ENCODE measurements at places on chromosomes 2 and 18.

DNA sequence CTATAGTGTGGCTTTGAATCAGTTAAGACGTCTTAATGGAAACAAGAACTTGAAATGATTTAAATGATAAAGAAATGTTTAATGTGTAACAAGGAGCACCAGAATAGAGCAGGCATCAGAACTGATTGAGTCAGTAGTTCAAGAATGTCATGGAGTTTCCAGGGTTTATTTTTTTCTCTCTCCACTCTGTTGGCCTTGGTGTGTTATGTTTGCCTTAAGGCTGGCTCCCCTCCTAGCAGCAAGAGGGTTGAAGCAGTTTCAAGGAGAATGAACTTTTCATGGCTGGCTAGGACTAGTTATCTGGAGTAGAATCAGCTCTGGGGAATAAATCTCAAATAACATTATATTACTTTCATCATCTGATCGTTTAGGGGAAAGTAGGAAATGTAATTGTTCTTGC lies 13.4 kb upstream of the GLS start:
- DNase-seq: no peak

GRCh38 chr2:151670846-151671597 lies 63.3 kb downstream of the NEB start:
- DNase-seq: no peak

- no peak for DNase-seq
Observed at GRCh38 chr2:28414583-28414982, 21.9 kb downstream of the FOSL2 start.

DNA sequence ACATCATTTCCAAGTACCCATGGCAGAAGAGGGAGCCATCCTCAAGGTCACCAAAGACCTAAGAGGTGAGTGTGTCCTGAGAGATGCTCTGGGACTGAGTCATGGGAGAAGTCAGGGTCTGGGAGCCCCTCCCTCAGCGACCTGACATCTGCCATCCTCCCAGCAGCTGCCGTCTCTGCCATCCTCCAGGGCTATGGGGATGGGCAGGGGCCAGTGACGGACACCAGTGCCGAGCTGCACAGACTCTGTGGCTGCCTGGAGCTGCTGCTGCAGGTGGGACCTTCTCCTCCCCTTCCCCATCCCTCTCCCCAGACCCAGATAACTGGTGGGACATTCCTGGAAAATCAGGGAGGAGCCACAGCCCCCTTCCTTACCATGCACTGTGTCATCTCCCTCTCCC lies 1.5 kb downstream of the RUFY4 start:
- DNase-seq: no peak

DNA sequence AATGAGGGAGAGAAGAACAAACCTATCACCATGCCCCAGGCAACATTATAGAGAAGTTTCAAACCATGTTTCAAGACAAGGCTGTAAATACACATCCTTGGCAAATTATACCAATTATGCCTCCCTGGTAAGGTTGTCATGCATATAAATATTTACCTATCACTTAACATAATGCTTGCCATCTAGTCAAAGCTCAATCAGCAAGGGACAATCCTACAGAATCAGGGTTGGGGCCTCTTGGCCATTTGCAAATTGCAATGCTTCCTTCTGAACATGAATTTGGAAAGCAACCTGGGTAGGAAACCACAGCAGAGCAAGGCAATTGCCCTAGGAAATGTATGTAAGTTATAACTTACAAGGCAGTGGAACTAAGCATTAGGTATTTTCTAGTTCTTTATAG lies 907.2 kb upstream of the CDH2 start:
- no peak for DNase-seq

GRCh38 chr2:47735136-47735869 lies 47.6 kb upstream of the MSH6 start:
- DNase-seq: no peak

DNA sequence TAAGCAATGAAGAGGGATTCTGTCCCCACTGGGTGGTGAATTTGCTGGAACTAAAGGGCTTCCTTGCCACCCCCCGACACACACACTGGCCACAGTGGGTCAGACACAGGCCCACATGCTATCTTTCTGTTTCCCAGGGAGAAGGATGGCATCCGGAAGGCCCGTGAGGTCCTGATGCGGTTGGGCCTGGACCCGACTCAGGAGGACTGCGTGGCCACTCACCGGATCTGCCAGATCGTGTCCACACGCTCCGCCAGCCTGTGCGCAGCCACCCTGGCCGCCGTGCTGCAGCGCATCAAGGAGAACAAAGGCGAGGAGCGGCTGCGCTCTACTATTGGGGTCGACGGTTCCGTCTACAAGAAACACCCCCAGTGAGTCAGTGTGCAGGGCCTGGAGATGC lies 44.6 kb downstream of the HK2 start:
- DNase-seq: no peak

All from fibroblast of villous mesenchyme (primary cell).